ENCODE measurements at places on chromosomes 1 and 21.

- DNase-seq = no peak
These were observed 41.8 kb downstream of the S100B start for GRCh38 chr21:46562964-46563607.

DNA sequence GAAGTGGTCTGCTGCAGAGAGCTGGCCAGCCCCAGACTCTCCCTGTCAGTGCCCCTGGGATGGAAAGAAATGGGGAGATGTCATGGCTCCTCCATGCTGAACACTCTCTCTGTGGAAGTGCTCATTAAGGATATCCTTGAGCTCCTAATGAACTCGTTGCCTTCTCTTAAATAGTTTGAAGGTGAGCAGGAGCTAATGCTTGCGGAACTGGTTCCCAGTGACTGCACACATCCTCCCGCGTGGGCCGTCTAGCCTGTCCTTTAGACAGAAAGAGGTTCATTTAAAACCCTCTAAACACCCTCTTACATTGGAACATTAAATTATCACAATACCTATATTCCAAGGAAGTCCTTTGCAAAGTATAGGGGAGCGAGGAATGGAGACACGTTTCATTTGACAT, 5.9 kb upstream of the WDR64 start:
- no peak for DNase-seq

GRCh38 chr1:195748969-195749368, 859.3 kb downstream of the KCNT2 start:
- DNase-seq = no peak

GRCh38 chr1:8211251-8211882, 106.5 kb upstream of the SLC45A1 start:
- DNase-seq = no peak

DNA sequence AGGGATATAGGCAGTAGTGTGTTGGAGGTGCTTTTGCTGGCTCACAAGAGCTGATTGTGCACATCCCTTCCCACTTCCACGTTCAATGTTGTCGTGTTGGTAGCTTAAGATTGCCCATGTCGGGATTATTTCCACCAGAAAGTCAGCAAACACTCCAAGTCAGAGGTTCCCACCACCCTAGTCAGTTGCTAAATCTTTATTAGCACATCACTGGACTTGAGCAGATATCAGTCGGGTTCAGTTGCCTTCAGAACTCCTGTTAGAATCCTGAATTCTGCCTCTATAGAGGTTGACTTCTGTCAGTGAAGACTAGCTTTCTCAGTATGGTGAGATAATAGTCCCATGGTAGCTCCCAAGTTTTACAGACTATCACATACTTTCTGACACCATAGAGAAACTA, 10.5 kb downstream of the AGL start:
- no peak for DNase-seq

GRCh38 chr1:26212726-26213125, 21.3 kb upstream of the CEP85 start:
- no peak for DNase-seq
